ENCODE measurements at places on chromosomes 7 and 10. TPM values are rescaled to one million over a fixed set of nuclear protein-coding genes. Genes with fewer than 3 reads are reported as not detected.
A peak's percentile ranks its signal among the peaks of the same experiment; 100 is the strongest.

DNA sequence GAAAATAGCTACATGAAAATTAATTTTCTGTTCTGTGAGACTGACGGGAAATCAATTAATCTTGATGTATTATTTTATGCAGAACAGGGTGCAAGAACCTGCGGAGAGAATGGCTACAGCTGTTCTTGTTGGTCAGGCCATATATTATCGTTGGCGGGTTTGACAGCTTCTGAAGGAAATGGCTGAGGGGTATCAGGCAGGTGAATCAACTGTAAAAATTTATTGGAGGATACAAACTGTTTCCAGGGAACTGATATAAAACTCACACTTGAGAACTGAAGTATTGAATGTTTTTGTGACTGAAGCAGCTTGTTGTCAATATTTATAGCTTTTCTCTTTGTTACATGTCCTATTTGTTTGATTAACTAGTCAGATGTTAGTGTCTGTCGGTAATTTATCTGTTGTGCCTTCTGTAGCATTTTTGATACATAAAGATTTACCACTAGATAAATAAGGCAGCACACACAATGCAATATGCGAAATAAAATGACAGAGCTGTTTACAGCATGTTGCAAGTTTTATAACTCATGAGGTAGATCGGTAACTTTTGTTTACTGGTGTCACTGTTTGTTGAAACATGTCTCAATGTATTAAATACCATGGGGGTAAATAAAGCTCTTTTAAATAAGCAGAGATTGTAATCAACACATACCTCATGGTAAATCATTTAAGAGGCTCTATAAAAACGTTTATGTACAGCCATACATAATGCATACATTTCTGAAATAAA is 308.2 kb downstream of the LRMDA start:
- DNase-seq, result no peak

DNA sequence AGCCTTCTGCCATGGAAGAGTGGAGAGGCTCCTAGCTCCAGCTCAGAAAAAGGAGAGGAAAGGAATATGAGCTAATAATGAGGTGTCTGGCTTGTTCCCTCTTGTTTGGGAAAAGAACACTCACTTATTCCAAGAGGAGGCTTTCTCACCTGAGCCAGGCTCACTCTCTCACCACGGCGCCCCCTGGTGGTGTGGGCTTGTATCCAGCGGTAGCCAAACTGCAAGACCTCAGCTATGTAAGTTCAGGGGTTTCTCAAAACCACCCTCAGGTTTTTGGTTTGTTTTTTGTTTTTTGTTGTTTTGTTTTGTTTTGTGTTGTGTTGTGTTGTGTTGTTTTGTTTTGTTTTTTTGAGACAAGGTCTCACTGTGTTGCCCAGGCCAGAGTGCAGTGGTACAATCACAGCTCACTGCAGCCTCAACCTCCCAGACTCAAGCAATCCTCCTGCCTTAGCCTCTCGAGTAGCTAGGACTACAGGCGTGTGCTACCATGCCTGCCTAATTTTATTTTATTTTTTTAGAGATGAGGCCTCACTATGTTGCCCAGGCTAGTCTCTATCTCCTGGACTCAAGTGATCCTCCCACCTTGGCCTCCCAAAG is 124.0 kb downstream of the TMEM130 start:
- DNase-seq, result peak; percentile 82

GRCh38 chr7:22332461-22332870 is 24.5 kb downstream of the RAPGEF5 start:
- no peak for DNase-seq

GRCh38 chr7:7969306-7970236 is 975 bp downstream of the GLCCI1 start:
- peak; percentile 69 for DNase-seq

DNA sequence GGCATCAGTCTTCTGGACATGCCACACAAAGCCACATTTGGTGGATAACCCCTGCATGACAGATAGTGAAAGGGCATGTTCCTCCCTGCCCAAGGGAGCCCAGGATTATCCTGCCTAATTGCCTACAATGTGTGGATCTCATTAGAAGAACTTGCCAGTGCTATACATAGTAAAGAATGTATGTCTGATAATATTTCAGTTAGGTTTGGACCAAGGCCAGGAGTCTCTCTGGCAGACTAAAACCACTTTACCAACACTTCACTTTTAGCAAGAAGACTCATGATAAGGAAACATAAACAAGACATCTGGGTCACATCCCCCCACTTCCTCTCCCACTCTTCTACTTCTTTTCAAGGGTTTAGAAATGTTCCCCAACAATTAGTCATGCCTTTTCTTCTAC is 196.7 kb downstream of the MTERF1 start:
- no peak for DNase-seq

- no peak for DNase-seq
Observed at GRCh38 chr7:155408651-155409586, 49.0 kb upstream of the EN2 start.

- DNase-seq, result no peak
Observed at GRCh38 chr7:3481435-3481834, 180.4 kb downstream of the SDK1 start.

GRCh38 chr10:79413196-79413595 is 32.2 kb downstream of the ZCCHC24 start:
- peak; percentile 60 for DNase-seq

DNA sequence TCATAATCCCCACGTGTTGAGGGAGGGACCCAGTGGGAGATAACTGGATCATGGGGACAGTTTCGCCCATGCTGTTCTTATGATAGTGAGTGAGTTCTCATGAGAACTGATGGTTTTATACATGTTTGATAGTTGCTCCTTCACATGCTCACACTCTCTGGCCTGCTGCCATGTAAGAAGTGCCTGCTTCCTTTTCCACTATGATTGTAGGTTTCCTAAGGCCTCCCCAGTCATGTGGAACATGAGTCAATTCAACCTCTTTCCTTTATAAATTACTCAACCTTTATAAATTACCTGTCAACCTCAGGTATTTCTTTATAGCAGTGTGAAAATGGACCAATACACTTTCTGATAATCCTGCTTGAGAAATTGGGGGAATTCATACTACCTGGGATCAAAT is 80.2 kb downstream of the ZNF37A start:
- no peak for DNase-seq

DNA sequence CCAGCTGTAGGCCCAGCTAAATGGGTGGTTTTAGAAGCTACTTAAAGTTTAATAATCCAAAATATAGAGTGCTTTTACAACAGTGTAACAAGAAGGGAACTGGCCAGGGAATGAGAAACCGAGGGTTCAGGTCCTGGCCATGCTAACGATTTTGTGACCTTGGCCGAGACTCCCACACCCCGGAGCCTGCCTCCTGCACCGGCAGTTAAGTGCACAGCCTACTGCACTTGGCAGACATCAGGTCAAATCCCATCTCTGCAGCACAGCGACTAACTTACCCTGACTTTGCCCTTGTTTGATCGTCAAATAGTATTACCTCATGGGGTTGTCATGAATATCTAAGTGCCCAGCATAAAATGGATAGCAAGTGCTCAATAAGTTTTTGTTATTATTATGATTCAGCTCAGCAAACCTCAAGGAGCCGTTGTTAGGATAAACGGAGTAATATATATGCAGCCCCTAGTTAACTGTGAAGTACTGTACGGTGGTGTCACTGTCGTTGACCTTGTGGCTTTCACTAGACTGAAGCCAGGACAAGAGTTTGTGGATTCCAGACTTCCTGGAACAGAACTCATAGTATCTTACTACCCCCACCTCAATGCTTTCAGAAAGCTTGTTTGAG is 35.5 kb downstream of the LYZL1 start:
- no peak for DNase-seq

DNA sequence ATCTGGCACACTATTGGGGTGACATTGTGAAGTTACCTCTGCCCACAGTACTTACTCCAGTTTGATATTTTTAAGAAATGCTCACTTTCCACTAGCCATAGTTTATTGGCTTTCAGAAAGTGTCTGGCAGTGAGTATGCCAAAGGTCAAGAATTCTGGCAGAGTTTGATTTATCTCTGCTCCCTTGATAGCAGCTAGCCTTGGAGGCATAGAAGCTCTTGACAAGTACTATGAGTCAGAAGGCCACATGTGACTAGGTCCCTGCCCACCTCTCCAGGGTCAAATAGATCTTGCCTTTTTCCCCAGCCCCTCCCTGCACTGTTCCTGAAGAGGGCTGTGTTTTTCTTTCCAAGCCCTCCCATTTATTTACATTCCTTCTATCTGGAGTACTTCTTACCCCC is 202.2 kb downstream of the AUTS2 start:
- no peak for DNase-seq

DNA sequence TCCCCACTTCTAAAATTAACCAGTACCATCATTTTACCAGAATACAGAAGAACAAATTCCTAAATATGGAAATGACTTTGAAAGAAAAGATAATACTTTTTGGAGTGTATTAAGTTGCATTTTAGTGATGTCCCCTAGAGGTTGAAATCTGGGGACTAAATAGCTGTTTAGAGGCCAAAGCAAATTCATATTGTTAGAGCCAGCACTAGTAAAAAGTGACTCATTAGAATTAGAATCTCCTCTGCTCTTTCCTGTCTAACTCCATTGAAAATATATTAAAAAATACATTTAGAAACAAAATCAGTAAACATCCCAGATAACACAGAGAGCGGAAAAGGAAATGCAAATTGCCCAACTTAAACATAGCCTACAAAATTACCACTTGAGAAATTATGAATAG is 1189.6 kb upstream of the C7orf33 start:
- no peak for DNase-seq

IDI2 gene
- polyA plus RNA-seq, result 0.23 TPM

AKR1D1 gene
- polyA plus RNA-seq, result not detected

MEPCE gene
- polyA plus RNA-seq, result 20.4 TPM

GRIFIN gene
- not detected for polyA plus RNA-seq

CARD11 gene
- polyA plus RNA-seq, result 0.16 TPM

WNT2 gene
- polyA plus RNA-seq, result 0.57 TPM

FKBP9 gene
- 65.6 TPM for polyA plus RNA-seq

Data from right cardiac atrium (tissue), 5 donors.